H9 (cell line): ENCODE measurements at places on chromosomes 3 and 15.

DNA sequence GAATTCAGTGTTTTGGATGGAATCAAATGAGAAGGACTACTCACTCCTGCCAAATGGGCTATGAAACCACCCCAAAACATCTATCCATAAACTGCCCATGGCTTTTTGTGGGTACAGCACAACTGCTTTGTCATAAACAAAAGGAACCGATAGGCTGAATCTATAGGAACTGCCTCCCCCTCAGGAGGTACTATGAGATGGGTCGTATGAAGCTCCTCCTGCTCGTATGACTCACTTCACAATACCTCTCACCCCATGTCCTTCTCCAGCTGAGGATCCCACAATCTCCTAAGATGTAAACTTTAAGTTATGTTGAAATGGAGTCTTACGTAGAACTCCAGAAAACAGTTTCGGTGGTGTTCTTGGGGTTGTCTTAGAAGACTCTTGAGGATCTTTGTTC lies 129.9 kb upstream of the SAMMSON start:
- DNase-seq = no peak

- DNase-seq = no peak
Measured at GRCh38 chr3:195030791-195031321, 240.1 kb downstream of the XXYLT1 start.

DNA sequence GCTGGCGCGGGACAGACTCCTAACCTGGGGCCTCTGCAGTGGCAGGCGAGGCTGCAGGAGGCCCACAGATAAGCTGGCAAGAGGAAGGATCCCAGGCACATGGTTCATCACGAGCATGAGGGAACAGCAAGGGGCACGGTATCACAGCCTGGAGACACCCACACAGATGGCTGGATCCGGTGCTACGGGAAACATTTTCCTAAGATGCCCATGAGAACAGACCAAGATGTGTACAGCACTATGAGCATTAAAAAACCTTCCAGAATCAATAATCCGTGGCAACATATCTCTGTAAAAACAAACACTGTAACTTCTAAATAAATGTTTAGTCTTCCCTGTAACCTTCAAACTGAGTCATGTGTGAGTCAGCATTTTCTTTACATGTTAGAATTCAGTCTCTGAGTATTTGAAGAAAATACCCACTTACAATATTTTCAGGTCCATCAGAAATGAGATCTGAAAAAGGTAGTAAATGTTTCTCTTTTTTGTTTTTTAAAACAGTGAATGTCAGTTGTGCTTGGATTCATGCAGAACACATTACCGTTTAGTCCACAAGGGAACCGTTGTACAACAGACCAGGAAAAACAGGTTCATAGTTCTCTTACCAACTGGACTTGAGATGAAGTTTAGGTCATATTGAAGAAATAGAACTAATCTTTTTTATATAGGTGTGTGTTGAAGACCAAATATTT lies 75.9 kb downstream of the BOC start:
- no peak for DNase-seq

- DNase-seq = no peak
Measured at GRCh38 chr3:143333367-143333766, 213.8 kb downstream of the CHST2 start.

DNA sequence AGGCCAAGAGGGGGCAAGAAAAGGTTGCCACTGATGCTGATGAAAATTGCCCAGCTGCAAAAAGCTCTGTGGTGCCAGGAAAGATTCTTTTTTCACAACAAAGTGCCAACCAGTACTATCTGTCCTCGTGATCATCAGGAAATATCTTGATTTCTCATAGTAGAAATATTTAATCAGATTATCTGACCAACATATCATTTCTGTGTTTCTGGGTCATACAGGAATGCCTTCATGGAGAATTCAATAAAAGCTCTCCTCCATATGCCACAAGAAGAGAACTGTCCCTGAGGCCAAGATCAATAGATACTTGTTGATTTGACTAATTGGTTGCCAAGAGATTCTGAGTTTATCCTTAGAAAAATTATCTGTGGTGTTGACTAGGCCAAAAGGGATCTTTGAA lies 63.5 kb downstream of the FSIP1 start:
- DNase-seq = no peak

DNA sequence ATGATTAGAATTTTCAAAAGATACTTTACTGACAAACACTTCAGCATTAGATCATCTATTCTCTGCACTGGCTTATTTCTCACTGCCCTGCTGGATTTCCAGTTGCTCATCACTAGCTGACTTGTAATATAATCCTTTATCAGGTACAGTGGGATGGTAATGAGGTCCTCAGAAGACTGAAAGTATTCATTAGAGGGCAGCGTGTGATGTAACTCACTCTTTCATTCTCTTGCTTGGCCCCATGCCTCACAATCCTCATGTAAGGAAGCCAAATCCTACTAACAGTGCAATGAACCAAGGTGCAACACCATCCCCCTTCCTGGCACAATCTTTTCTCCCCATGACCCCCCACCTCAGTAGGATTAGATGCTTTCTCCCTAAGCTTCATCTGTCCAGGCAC lies 289.9 kb downstream of the CTNNB1 start:
- no peak for DNase-seq

DNA sequence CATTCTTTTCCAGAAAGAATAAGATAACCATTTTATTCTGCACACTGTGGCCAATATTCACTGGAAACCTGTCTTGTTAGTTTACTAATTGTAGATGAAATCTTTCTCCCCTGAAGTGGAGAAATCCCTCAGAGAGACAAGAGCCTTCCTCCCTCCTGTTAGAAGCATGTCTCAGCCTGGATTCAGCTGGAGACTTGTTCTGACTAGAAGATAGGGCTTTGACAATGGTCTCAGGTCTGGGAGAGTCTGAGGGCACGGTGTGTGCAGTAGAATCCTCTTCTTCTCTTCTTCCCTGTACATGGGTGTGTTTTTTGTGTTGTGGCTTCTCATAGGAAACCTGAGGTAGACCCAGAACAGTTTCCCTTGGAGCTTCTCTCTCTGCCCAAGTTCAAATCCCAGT lies 19.9 kb downstream of the CCK start:
- DNase-seq = no peak

DNA sequence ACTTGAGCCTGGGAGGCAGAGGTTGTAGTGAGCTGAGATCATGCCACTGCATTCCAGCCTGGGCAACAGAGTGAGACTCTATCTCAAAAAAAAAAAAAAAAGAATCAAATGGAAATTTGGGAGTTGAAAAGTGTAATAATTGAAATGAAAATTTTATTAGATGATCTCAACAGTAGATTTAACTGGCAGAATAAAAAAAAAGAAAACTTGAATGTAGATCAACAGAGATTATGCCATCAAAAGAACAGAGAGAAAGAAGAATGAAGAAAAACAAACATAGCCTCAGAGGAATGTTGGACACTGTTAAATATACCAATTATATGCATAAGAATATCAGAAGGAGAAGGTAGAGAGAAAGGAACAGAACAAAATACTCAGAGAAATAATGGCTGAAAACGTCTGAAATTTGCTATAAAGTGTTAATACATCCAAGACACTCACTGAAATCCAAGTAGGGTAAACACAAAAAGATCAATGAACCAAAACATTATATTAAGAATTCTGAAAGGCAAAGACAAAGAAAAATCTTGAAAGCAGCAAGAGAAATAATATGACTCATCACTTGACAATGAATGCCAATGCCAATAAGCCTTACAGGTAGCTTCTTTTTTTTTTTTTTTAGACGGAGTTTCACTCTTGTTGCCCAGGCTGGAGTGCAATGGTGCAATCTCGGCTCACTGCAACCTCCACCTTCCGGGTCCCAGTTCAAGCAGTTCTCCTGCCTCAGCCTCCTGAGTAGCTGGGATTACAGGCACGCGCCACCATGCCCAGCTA lies 14.6 kb upstream of the ELP6 start:
- DNase-seq = no peak

DNA sequence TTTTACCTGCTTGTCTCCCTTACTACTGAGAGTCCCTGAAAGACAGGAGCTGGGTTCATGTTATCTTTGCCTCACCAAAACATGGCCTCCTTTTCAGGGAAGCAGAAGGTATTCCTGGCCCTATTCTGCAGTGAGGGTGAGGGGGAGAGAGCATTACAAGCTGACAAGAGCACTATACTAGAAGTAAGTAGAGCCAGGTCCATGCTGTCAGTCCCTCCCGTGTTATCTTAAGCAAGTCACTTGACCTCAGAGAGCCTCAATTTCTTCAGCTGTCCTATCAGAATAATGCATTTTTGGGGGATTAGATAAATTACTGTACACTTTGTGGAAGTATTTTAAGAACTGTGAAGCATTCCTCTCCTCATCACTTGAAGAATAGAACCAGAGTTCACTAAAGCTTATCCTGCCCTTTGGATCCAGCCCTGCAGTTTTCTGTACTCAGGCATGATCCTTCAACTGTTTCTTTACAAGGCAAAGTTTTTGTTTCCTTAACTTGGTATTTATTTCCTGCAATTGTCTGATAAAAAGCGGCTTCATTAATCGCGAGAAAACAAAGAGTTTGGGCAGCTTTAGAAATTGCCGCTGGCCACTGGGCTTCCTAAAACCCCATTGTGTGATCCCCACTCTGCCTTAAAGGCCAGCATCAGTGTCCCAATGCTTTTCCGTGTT lies 213.9 kb downstream of the CDIN1 start:
- no peak for DNase-seq

DNA sequence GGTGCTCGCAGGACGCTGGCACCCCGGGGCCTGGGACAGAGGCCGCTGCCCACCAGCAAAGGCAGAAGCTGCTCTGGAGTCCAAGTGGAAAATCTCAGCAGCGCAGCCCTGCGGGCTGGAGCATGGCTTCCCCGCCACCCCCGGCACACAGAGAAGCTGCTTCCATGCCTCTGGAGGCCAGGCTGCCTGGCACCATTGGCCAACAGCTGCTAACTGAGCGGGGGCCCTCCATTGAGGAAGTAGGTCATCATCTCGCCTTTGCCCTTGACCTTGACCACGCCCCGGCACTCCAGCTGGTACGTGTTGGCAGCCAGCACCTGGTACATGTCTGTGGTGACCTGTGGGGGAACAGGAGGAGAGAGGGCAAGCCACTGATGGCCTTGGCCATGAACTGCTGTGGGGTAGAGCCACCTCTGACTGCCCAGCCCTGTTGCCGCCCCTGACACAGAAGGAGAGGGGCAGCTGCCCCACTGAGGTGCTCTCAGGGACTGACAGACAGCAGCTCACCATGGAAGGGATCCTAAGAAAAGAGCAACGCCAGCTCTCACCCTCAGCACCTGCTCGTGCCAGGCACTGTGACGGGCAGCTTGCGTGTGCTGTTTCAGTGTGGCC lies 82.8 kb downstream of the SEC22A start:
- peak; percentile 22 for DNase-seq

GRCh38 chr3:112376992-112377391 lies 44.0 kb downstream of the CD200 start:
- no peak for DNase-seq

DNA sequence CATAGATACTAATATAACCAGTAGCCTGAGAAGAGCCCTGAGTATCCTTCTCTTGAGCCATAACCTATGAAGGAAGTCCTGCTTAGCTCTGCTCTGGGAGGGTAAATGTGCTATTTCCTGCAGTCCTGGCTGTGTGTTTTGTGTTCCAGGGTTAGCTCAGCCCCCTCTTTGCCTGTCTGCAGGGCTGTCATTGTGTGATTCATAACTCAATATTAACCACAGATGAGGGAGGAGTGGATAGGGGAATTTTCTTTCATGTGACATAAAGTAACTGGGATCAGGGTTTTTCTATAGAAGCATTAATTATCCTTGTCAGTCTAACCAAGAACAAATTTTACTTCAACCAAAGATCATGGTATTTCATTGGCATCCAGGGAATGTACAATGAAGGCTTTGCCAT lies 183.3 kb upstream of the ZBTB20 start:
- DNase-seq = no peak

- DNase-seq = no peak
Measured at GRCh38 chr15:65611888-65612615, 1.1 kb upstream of the INTS14 start.

- no peak for DNase-seq
Measured at GRCh38 chr3:18064586-18064985, 322.2 kb upstream of the TBC1D5 start.

DNA sequence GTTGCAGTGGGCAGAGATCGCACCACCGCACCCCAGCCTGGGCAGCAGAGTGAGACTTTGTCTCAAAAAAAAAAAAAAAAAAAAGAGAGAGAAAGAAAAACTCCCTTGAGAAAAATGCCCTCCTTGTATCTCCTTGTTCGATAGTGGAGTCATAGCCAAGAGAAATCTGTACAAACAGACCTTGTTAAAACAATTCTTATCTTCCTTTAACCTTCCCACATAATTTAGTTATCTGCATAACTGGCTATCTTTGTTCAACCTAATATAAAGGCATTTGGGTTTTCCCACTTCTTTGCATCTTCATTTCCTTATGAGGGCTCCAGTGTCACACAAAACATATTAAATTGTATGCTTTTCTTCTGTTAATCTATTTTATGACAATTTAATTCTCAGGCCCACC lies 65.1 kb upstream of the ATP11B start:
- no peak for DNase-seq

DNA sequence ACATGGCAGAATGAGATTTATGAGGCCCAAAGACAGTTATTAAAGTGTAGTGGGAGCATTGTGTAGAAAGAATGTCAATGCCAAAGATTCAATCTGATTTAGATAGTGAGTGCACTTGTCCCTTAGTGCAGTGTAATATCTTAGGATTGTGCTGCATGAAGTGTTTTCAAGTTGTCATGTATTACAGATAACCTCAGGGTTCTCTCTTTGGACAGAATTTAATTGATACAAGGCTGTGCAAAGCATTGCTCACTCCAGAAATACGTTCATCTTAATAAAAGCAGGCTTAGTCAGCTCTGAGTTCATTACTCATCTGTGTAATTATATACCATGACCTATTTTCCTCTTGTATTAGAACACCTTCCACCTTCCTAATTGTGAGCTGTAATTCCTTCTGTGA lies 16.0 kb upstream of the GPR171 start:
- DNase-seq = no peak

DNA sequence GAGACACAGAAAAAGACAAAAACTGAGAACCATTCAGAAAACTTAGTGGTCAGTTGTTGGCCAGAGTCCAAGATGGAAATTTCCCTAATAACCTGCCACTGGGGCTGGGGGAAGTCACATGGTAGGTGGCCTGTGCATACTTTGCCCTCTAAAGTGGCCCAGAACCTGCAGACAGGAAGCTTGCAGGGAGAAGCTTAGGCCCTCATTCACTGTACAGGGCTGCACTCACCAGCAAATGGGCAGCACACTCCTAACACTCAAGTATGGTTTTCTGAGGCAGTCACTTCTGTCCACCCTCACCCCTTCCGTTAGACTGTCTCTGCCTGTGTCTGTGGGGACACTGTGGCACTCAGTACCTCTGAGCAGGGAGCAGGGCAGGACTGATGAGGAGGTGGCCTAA lies 14.5 kb upstream of the RNU6-1 start:
- no peak for DNase-seq
